Fibroblast of lung (primary cell): ENCODE measurements at places on chromosomes 2 and 18. TPM values are rescaled to one million over a fixed set of nuclear protein-coding genes. Genes with fewer than 3 reads are reported as not detected.
A peak's percentile ranks its signal among the peaks of the same experiment; 100 is the strongest.

DNA sequence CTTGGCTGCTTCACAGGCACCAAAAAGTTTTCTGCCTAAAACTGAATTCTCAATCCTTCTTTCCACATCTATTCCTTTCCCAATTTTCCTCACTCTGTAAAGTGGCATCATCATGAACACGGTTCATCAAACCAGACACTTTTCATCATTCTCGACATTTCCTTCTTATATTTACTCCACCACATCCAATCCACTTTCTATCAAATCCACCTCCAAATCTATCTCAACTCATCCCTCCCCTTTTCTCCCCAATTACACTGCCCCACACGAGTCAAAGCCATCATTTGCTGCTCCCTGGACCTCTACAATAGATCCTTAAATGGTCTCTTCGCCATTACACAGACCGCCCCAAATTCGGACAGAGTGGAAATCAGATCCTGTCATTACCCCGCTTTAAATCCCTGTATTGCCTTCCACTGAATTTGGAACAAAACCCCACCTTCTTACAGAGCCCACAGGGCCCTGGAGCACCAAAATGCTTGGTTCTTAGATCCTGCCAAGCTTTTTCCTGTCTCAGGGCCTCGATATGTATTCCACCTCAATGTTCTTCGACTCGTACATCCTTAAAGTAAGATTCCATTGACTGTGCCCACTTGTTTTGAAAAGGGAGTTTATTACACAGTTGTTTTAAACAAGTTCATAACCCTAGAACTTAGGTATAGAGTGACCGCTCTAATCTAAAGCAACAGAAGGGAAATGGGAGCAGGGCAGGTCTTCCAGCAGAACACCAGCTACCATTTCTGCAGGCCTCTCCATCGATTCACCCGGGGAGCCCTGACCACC lies 856 bp downstream of the ACAA2 start:
- DNase-seq, result no peak

DNA sequence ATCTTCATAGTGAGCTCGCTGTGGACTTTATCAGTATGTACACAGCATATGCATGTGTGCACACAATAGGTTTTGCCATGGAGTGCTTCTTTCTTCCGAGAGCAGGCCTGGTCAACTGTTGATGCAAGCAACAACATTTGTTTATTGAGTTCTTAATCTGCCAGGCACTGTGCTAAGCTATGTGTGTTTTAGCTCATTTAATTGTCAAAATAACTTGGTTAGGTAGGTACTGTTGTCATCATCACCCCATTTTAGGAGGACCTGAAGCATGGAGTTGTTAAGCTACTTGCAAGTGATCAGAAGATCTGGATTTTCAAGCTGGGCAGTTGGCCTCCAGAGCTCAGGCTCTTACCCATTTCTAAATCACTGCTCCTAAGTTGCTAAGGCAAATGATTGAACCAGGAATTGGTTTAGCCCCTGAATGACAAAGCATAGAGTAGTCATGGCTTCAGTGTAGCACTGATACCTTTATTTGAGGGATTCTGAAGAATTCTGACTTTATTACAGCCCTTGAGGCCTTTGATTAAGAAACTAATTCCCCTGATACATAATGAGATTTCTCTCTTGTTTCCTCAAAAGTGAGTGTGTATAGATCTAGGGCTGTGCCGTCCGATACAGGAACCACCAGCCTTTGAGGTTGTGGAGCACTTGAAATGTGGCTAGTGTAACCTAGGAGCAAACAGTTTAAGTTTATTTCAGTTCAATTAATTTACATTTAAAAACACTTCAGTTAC lies 132.9 kb downstream of the FMNL2 start:
- no peak for DNase-seq

DNA sequence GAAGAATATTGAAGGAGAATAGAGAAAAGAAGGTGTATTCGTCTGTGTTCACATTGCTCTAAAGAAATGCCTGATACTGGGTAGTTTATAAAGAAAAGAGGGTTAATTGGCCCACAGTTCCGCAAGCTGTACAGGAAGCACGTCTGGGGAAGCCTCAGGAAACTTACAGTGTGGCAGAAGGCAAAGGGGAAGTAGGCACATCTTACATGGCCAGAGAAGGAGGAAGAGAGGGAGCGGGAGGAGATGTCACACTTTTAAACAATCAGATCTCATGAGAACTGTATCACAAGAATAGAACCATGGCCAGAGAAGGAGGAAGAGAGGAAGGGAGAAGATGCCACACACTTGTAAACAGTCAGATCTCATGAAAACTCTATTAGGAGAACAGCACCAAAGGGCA lies 159.6 kb upstream of the TPO start:
- DNase-seq, result no peak

DNA sequence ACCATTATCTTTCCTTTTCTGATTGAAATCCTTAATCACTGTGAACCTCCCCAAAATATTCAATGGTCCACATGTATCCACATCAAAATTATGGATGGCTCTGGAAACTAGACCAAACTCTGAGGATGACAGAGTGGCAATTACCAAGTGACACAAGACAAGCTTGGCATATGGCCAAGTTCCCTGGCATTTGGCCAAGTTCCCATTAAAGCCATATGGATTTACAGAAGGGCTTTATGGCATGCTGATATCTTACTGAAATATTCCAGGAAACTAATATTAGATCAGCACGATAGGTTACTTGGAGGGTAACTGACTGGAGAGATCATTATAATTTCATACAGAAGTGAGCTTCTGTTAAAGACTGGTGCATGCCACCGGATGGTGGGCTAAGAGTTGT lies 21.9 kb upstream of the CERS6 start:
- no peak for DNase-seq

DNA sequence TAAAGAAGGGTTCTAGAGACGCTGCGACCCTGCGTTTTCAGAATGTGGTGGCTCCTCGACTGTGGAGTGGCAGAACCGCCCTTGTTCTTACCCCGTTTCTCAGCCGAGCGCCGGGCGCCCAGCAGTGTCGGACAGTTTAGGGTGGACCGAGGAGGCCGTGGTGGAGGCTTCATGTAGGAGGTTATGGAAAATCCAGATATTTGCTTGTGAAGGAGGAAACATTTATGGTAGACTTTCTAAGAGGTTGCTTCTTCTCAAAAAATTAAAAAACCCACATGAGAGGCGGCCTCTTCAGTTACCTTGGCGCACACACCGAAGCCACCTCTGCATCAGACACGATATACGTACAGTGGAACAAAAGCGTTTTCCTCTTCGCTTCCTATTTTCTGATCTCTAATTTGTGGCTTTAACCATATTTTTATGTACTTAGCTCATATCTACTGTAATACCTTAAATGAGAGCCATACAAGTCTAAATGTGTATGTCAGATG lies 120.8 kb downstream of the NFATC1 start:
- no peak for DNase-seq

- DNase-seq, result peak; percentile 14
Measured at GRCh38 chr18:27428716-27429475, 243.8 kb upstream of the CHST9 start.

DNA sequence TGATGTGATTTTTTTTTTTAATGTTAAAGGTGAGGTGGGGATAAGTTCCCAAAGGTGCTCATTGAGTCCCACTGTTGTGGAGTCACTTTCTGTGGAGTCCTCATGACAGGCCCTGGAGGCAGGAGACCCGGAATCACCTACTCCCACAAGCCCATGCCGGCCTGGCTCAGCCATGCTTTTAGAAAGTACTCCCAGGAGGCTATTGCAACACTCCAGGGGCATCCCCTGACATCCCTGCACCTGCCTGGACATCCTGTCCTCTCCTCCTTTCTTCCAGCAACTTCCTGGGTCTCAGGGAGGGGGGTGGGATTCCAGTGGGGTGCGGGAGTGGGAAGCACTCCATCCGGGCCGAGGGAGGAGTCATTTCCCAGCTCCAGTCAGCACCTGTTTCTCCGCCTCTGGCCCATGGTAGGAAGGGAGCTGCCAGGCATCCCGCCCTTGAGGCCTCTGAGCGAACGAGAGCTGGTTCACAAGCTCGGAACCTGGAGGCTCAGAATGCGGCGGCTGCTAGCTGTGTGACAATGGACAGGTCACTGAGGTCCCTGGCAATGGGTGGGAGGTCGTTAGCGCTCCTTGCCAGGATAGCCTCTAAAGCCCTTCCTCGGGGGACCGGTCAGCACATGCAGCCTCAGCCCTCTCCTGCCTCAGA lies 163.9 kb upstream of the ID2 start:
- no peak for DNase-seq

DNA sequence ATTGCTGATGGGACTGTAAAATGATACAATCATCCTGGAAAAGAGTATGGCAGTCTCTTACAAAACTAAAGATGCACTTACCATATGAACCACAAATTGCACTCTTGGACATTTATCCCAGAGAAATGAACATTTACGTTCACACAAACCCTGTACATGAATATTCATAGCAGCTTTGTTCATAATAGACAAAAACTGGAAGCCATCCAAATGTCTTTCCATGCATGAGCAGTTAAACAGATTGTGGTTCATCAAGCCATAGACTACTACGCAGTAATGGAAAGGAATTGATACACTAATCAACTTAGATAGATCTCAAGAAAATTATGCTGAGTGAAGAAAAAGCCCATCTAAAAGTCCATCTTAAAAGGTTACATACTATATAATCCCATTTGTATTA lies 156.1 kb upstream of the SLC39A10 start:
- DNase-seq, result no peak

GRCh38 chr2:176653479-176654443 lies 384.5 kb downstream of the MTX2 start:
- DNase-seq, result peak; percentile 66

DNA sequence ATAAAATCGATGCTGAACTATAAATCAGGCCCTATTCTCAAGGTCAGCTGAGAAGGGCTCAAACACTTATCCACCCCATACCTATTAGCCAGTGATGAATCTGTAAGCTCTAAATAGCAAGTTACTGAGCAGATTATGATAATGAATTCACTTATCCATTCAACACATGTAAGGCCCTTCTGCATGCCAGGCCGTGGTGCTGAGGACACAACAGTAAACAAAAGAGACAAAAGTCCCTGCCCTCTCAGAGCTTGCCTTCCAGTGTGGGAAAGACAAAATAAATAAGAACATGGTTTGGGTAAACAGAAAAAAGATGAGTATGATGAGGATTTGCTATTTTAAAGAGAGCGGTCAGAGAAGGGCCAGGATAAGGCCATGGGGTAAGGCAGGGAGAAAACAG lies 11.7 kb downstream of the TTC32 start:
- no peak for DNase-seq

DNA sequence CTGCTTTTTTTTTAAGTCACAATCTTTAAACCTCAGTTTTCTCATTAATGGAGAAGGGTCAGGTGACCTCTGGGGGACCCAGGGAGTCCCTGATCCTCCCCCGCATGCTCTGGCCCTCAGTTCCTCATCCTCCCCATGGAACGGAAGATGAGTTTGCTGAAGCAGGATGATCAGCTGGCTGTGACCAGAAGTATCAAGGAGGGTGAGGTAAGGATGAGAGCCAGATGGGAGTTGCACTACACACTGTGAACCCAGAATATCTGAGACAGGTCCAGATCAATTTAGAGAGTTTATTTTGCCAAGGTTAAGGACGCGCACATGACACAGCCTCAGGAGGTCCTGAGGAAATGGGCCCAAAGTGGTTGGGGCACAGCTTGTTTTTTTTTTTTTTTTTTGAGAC lies 3.8 kb downstream of the CATIP start:
- DNase-seq, result no peak

GRCh38 chr2:96916646-96917543 lies 47.0 kb upstream of the SEMA4C start:
- DNase-seq, result peak; percentile 18

DNA sequence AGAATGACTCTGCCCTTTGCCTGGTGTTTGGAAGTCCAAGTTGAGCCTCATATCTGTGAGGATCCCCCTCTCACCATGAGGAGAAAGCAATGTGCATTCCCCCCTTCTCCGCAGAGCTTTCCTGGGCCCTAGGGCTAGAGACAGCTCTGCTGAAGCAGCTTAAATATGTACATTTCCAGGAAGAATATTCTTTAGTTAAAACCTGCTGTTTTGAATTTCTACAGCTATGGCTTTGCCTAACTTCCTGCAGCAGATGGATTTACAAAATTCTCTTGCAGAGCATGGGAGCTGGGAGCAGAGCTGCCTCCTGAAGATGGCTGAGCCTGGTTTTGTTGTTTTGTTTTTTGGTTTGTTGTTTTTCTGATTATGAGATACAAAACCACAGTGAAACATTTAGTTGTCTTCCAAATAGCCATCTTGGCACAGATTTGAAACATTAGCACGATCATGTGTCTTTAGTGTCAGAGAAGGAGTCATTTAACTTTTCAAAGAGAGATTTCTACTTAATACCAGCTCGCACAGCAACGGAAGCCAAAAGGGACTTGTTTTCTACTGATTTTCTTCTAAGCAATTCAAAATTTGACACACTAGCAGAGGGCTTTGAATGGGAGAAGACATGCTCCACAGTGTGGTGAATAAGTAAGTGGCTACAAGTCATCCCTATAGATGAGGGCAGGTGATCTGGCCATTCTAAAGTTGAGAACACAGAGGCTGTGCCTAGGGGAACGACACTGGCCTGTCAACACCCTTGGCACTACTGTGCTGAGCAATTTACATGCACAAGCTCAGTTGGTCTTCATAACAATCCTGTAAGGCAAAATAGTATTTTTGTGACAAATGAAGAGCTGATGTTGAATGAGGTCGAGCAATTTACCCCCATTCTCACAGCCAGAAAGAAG lies 222.6 kb downstream of the MREG start:
- no peak for DNase-seq

DNA sequence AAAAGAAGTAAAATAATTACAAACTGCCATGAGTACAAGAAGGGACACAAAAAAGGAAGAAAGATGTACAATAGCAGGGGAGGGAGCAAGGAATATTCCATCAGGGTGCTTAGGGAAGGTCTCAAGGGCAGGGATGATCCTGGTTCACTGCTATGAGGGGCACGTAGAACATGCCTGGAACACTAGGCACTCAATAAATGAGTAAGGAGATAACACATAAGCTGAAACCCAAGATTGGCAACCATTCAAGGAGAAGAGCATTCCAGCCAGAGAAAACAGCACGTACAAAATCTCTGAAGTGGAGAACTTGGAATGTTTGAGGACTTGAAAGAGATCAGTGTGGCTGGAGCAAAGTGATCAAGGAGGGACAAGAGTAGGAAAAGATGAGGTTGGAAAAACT lies 103.2 kb downstream of the FAM161A start:
- peak; percentile 42 for DNase-seq

- peak; percentile 62 for DNase-seq
Measured at GRCh38 chr18:11310476-11311086, 161.2 kb upstream of the PIEZO2 start.

- DNase-seq, result no peak
Measured at GRCh38 chr2:173117678-173118077, 42.0 kb downstream of the MAP3K20 start.

GRCh38 chr2:120653046-120653445 lies 82.6 kb upstream of the GLI2 start:
- DNase-seq, result no peak

GRCh38 chr2:157572725-157573124 lies 55.9 kb downstream of the ACVR1C start:
- DNase-seq, result no peak

GRCh38 chr18:3610813-3611212 lies 160.8 kb downstream of the TGIF1 start:
- no peak for DNase-seq

Gene GKN1
- total RNA-seq, result not detected in 2 replicates

Gene C1D
- 21.3 and 28.8 TPM in 2 replicates for total RNA-seq

Gene CLEC4F
- not detected in 2 replicates for total RNA-seq

Gene MC2R
- not detected in 2 replicates for total RNA-seq

Gene OTOS
- total RNA-seq, result not detected in 2 replicates

Gene SCN2A
- 2.1 and 7.1 TPM in 2 replicates for total RNA-seq

Gene ICOS
- not detected in 2 replicates for total RNA-seq

Gene STARD6
- total RNA-seq, result 0.33 TPM in 1 of 2 replicates, not detected in the other

Gene CENPA
- total RNA-seq, result 1.8 and 9.7 TPM in 2 replicates
